ENCODE measurements at places on chromosomes 5 and 9.
A peak's percentile ranks its signal among the peaks of the same experiment; 100 is the strongest.

DNA sequence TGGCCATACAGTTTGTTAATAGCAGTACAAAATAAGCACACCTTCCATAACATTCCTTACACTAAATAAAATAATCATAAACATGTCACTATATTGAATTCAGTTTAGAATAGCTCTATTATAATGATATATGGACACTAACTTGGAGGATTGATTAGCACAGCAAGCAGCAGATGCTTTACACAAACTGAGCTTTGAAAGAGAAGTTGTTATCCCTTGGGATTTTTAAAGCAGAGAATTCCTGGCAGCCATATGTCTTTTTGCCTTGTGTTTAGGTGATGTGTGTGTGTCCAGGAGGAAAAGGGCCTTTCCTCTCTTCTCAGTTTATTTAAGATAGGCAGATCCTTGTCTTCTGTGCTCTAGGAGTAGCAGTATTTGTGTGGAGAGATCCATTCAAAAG, 232.2 kb upstream of the GRIN3A start:
- no peak for DNase-seq

DNA sequence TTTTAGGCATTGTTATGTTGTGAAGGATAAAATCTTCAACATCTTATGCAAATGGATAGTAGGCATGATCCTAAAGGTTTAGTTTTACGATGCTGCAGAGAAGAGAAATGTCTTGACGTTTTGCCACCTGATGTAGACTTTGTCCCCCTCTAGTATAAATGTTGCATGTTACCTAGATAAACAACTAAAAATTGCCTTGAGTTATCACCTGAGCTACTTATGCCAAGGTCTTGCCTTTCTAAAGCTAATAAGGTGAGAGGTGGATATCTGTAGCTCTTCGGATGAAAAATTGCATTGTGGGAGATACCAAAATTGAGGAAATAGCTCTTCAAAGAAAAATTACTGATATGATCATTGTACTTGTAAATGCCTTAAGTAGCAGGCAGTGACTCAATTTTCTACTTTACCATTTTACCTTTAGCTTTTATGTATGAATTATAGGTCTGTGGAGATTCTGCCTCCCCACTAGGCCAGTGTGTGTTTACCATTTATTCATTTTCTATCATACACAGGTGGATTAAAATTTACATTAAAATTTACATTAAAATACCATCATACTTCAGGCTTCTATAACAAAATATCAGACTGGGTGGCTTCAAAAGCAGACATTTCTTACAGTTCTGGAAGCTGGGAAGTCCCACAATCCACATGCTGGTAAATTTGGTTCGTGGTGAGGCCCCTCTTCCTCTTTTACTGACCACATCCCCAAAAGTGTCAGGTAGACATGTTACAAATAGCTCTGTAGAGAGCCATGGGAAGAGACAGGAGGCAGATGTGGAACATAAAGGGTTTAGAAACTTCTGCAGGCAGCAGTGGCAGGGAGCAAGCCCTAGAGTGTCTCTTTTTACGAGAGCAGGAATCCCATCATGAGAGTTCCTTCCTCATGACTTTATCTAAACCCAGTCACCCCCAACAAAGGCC, 100.7 kb upstream of the ERBIN start:
- no peak for DNase-seq

DNA sequence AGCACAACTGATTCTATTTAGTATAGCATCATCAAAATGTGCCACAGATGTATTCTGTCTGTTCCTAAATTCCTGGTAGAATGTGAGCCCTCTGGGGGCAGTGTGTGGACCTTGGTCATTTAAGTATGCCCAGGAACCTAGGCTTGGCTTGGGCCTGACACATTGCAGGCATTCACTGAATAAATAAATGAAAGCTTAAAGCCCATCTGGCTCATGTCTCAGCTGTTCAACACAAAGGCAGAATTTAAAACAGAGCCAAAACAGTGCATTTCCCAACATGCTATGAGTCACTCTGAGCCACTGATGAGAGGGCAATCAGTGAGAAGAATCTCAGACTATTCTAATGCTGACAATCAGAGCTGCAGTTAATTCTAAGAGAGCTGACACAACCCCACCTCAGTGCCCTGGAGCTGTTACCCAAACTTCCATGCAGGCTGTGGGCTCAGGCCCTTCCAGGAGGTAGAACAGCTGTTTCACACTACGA, 8.1 kb downstream of the FAM193B start:
- DNase-seq, result no peak

DNA sequence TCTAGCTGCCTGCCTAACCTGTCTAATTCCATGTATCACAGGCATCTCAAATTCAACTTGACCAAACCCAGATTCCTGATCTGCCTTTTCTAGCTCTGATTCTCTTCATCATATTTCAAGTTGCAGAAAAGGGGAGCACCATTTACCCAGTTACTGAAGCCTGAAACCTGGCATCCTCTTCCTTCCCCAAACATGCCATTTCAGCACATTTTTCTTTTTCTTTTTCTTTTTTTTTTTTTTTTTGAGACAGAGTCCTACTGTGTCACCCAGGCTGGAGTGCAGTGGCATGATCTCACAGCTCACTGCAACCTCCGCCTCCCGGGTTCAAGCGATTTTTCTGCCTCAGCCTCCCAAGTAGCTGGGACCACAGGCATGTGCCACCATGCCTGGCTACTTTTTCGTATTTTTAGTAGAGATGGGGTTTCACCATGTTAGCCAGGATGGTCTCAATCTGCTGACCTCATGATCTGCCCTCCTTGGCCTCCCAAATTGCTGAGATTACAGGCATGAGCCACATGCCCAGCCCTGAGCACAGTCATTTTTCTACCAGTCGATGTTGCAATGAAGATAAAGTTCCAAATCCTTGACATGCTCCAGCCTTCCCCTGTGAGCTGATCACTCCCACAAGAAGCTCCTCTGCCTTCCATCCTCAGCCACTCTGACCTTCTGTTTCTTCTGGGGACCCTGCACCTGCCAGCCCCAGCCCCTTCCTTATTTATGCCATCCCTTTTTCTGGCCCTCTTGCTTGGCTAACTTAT, 32.2 kb downstream of the ACER2 start:
- DNase-seq, result no peak

DNA sequence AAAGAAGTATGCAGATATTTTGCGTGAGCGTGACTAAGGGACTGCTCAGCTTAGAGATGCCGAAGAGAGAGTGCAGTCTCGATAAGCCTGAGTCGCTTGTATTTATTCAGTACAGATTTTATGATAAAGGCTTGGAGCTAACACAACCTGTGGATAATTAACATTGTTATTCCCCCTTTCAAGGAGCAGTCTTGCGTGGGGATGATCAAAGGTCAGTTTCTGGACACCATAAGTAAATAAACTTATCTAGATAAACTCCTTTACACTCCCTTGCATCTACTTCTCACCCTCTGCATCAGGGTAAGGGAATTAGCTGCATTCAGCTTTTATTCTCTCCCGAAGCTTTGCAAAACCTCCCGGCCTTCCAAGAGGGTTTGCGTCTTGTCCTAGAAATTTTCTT, 357.8 kb upstream of the ST8SIA4 start:
- no peak for DNase-seq

- DNase-seq, result no peak
Measured at GRCh38 chr9:129547063-129547462, 73.8 kb downstream of the C9orf50 start.

DNA sequence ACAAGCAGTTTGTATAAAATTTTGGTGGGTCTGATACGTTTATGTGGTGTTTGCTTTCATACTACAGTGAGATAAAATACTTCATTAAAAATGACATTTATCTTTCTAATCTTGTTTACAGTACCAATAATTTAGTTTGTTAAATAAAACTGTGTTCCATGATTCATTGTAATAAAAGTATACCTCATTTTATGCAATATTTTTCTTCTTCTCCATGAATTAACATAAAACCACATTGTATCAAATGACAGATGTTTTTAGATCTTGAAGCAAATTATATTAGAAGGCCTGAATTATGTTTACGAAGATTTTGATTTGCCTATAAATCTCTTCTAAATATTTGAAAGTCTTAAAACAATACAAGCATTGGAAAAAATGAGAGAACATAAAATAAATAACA, 1443.0 kb upstream of the CDH6 start:
- DNase-seq, result no peak

- no peak for DNase-seq
Measured at GRCh38 chr5:20615888-20616563, 628.0 kb upstream of the CDH18 start.

- DNase-seq, result no peak
Measured at GRCh38 chr5:133840168-133840567, 128.3 kb downstream of the C5orf15 start.

- no peak for DNase-seq
Measured at GRCh38 chr9:37273595-37273994, 148.9 kb upstream of the GRHPR start.

- DNase-seq, result no peak
Measured at GRCh38 chr5:101675510-101676219, 620.4 kb downstream of the SLCO4C1 start.

- DNase-seq, result no peak
Measured at GRCh38 chr5:38051711-38052511, 206.4 kb upstream of the EGFLAM start.

GRCh38 chr5:170420806-170421412, 31.7 kb upstream of the KCNMB1 start:
- peak; percentile 30 for DNase-seq

DNA sequence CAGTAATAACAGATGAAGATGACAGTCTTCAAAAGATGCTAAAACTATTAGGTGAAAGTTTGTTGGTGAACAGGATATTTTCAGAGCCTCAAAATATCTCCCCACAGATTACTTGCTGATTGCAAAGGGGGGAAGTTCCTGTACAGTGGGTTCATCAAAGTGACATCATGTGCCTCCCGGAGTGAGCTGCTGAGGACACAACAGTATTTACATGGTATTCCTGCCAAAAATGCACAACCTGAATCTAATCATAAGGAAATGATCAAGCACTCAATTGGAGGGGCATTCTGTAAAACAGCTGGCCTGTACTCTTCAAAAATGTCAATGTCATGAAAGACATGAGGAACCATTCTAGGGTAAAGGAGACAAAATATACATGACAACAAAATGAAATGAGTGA, 18.9 kb upstream of the GLIS3 start:
- DNase-seq, result no peak

DNA sequence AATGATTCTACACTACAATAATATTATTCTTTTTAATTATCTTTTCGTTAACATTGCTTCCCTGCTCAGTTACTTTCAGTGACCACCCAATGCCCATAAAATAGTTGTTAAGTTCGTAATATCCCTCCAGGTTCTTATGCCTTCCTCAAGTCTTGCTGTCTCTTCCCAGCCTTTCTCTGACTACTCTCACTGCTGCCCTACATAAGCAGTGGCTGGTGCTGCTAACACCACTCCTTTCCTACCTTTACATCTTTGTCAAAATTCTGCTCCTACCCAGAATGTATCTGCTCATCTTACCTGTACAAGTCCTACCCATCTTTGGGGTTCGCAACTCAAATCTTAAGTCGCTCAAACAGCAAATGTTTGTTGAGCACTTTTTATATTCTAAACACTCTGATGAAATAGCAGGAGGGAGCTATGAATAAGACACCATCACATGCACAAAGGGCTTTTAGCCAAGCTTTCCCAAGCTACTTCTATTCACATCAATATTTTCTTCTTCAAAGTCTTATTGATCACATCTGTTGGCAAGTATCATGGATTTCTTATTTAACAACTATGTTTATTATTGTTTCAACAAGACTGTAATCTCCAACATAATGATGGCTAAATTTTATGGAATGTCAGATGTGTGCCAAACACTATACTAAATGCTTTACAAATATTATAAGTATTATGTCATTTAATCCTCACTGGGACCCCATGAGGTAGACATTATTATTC, 29.5 kb downstream of the SLC25A46 start:
- no peak for DNase-seq

DNA sequence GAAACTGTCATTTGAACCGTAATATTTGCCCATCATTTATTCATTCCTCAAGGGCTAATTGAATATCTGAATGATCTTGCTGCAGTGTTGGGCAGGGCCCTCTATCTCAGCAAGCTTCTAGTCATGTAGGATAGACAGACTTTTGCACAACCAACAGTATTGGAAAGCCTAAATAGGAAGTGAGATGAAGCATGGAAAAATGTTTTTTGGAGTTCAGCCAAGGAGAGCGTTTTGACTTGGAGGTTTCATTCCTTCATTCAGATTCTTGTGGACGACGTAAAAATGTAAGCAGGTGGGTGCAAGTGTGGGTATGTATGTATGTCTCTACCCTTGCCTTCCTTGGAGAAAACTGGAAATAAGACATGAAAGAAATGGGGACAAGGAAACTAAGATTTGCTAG, 15.5 kb downstream of the DAPK1 start:
- no peak for DNase-seq

DNA sequence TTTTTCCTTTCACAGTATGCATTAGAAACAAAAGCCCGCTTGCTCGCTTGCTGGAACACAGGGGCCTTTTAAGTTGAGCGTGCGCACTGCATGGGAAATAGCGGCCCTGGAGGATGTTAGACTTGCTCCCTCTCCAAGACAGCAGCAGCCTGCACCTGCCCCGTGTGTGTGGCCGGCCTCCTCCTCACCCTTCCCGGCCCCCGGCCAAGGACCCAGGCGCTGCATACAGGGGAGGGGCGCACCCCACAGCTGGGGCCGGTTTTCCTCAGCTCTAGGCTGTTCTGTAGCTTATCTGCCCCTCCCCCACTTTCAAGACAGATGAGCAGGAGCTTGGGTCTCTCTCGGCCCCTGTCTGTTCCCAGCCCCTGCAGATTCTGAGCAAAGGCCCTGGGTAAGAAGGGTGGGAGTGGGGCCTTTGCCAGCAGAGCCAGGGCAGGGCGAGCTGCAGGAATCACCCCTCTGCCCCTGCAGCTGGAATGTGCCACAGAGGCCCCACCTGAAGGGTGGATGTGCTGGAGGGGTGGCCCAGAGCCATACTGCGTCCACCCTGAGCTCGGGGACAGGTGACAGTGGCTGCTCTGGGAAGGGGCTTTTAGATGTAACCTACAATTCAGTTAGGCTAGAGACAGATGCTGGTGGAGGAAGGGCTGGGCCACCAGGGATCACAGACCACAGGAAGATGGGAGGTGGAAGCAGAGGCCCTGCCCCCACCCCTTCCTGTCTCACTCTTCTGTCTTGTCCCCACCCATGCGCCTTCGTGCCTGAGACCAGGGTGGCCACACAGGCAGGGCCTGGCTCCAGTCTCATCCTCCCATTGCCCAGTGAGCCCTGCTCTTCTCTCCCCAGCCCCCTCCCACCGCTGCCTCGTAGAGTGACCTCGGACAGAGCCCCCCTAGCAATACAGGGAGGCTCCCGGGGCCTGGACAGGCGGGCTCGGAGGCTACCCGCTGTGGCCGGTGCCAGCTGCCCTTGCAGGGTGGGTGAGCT, 132.4 kb downstream of the DAB2IP start:
- DNase-seq, result no peak

- DNase-seq, result no peak
Measured at GRCh38 chr5:58484505-58484904, 6.7 kb upstream of the GAPT start.

DNA sequence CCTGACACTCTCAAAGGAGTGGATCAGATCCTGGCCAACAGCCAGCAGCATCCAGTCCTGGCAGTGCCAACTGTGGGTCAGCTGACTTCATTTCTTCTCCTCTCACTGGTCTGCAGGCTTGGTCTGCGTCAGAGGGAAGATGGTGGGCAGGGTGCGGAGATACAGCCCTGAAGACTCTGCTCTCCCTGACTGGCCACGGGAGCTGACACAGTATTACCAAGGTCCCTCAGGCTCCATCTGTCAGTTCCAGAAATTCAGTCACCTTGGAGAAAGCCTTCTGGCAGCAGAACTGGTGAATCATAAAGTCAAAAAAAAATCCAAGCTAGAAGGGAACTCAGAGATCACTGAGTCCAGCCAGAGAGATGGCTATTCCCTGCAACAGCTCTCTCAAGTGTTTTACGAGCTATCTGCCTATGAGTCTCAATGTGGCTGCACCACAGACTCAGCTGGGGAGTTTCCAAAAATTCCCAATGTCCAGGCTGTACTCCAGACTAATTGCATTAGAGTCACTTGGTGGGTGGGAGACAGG, 27.9 kb downstream of the C1QTNF2 start:
- DNase-seq, result no peak

All from stimulated activated CD4-positive, alpha-beta T cell treated with anti-CD3 and anti-CD28 coated beads, Interleukin-1b, Interleukin-23, amount 100 ng/mL, for 1 hour (primary cell).